Activated T-cell treated with anti-CD3 and anti-CD28 coated beads, Interleukin-2, amount 50 U/mL, for 72 hours (primary cell): ENCODE measurements at places on chromosomes 12 and 14.

- no peak for DNase-seq
Observed at GRCh38 chr12:98188650-98189077, 326.7 kb upstream of the TMPO start.

- DNase-seq, result no peak
Observed at GRCh38 chr12:106079148-106079738, 59.5 kb downstream of the NUAK1 start.

DNA sequence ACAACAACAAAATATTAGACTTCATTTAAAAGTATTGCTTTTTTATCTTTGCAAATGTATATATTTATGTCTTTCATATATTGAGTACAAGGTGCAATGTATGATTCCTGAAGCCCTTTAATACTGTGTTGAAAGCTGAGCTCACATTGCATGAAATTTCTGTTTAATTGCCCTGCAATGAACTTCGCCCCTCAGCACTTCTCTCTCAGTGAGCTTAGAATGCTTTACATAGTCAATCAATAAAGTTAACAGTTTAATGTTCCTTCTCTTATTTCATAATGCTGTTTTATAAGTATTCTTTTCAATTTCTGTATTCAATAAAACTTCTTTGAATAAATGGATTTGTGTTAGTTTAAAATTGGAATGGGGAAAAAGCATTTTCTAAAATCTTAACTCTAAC, 607.1 kb downstream of the SOX5 start:
- no peak for DNase-seq

DNA sequence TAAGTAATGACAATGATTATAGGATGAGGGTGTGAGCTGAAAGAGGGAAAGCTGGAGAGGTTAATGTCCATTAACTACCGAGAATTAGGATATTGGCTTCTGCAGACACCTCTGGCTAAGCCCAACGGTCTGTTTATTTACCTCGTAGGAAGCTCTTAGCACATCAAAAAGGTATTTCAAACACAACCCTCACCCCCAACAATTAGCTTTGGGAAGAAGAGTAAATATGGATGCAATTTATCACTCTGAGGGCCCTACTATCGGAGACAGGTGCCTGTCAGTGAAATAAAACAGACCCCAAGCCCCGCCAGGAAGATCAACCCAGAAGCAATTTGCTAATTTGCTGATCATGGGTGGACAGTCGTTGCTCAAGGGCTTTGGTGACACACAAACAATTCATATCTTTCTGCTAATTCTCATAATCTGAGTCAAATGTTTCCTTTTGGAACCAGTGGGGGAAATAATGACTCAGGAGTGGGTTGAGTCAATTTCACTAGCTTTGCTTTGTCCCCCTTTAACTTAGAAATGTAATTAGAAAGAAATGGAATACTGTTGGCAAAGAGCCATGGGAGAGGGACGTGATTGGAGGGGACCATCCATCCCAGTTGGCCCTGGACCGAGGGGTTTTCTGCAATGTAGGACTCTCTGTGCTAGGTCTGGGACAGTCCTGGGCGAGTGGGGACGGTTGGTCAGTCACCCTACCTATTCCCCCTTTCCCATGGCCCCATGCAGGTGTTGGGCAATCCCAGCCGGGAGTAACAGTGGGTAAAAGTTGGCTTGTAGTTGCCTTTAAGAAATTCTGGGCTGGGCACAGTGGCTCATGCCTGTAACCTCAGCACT, 99.1 kb upstream of the MED13L start:
- DNase-seq, result peak; percentile 11

- no peak for DNase-seq
Observed at GRCh38 chr12:116302166-116303058, 24.9 kb upstream of the MED13L start.

DNA sequence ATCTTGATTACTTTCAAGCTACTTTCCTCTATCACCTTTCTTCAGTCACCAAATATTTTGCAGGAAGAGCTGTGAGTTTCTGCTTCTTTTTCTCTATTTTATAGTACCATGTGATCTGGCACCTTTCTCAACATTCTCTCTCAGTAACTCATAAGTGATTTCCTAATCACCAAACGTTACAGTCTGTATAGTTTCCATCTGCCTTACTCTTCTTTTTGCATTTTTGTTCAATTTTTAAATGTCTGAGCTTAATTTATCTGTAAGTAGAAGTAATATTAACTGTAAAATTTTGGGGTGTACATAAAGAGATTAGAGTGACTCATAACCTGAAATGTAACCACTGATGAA, 422.1 kb upstream of the SYT1 start:
- DNase-seq, result no peak

- DNase-seq, result no peak
Observed at GRCh38 chr14:25007832-25008231, 42.1 kb downstream of the STXBP6 start.

DNA sequence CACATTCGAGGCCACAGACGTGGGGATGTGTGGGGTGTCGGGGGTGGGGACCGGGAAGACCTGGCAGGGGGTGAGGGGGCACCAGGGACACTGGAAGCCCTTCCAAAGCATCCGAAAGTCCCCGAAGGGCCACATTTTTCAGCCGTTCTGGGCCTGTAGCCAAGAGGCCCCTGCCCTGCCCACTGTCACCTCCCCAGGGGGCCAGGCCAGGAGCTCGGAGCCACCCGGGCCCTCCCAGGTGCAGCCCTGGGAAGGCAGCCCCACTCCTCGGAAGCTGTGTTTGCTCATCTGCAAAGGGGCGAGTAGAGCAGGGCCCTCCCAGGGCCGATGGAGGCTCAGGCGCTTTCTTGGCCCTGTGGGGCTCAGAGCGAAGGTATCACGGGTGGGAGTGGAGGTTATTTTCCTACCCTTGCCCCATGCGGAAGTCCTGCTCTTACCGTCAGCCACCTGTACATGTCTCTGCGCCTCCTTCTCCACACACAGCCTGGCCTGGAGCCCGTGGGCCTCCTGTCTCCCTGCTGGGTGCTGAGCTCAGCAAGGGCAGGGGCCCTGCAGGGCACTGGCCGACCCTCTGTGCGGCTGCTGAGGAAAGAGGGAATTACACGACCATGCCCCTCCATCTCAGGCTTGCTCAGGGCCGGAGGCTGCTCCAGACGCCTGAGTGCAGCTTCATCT, 27.2 kb downstream of the NOC4L start:
- DNase-seq, result no peak

- no peak for DNase-seq
Observed at GRCh38 chr12:54421175-54421878, 2.3 kb upstream of the ITGA5 start.

- DNase-seq, result no peak
Observed at GRCh38 chr12:93847517-93848474, 170.6 kb downstream of the CRADD start.

- no peak for DNase-seq
Observed at GRCh38 chr14:45247427-45247826, 5.6 kb downstream of the MIS18BP1 start.

GRCh38 chr12:97358361-97358760, 104.2 kb upstream of the RMST start:
- no peak for DNase-seq

DNA sequence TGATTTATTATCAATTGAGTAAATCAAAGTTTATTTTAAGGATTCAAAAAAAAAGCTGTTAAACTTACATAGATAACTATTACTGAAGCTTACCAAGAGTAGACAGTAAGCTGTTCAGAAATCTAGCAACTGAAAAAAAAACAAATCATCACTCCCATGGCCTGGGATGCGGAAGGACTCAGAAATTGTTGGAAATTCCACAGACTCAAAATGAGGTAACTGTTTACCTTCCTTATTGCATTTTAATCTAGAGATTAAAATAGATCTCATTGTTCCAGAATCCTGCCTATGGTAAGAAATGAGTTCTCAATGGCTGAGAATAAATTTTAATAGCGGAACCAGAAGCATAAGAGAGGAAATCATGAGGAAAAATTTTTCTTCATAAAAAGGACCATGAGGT, 87.2 kb downstream of the PPM1H start:
- DNase-seq, result no peak

DNA sequence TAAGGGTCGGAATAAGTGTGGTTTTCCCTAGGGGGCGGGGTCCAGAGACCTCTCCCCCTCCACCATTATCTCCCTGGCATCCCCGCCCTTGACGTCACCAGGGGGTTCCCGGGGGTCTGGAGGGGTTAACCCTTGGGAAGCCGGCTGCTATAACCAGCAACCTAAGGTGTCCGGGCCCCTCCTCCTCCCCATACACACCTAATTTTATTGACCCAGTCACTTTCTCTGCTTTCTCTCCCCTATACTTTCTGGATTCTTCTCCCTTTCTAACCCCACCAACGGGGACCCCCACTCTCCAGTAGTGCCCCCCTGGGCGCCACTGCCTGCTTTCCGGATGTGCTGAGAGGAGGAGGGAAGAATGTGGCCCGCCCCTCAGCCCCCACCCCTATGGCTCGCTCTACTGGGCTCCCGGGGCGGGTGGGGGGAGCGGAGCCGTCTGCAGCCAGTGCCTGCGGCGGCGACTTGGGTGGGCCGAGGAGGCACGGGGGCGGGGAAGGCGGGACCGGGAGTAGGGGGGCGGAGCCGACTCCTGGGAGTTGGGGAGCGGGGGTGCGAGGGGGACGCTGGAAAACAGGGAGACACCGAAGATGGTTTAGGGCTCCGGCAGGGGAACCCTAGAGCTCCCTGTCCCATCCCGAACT, 1.8 kb downstream of the GLI1 start:
- DNase-seq, result no peak

GRCh38 chr12:109539508-109539907, 33.8 kb downstream of the MMAB start:
- DNase-seq, result no peak

DNA sequence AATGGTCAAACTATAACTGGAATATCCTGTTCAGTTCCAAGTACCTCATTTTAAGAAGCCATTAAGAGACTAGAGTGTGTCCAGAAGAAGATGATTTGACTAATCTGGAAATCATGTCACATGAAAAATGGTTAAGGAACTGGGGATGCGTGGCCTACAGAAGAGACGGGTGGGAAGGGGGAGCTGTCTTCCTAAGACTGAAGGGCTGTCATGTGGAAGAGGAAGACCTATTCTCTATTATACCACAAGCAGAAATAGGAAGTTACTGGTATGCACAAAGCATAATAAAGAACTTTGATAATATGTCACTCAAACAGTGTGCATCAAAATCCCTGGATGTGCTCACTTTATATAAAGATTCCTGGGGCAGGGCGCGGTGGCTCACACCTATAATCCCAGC, 50.3 kb downstream of the HECTD4 start:
- DNase-seq, result no peak

GRCh38 chr12:118025168-118025567, 8.7 kb downstream of the RFC5 start:
- DNase-seq, result no peak

- peak; percentile 34 for DNase-seq
Observed at GRCh38 chr14:53954551-53955228, 1.9 kb downstream of the BMP4 start.

GRCh38 chr12:48017496-48017895, 13.2 kb upstream of the COL2A1 start:
- DNase-seq, result no peak

GRCh38 chr12:25715102-25715501, 162.0 kb upstream of the LMNTD1 start:
- DNase-seq, result no peak

GRCh38 chr14:23766737-23767401, 130.7 kb downstream of the DHRS2 start:
- DNase-seq, result no peak

- DNase-seq, result no peak
Observed at GRCh38 chr14:56304456-56304855, 186.2 kb downstream of the PELI2 start.
